ENCODE measurements at places on chromosomes 6 and 20.

GRCh38 chr6:53793318-53794136 is 1.3 kb upstream of the LRRC1 start:
- peak; percentile 31 for DNase-seq

- DNase-seq: no peak
Measured at GRCh38 chr6:142738035-142738396, 207.0 kb downstream of the HIVEP2 start.

DNA sequence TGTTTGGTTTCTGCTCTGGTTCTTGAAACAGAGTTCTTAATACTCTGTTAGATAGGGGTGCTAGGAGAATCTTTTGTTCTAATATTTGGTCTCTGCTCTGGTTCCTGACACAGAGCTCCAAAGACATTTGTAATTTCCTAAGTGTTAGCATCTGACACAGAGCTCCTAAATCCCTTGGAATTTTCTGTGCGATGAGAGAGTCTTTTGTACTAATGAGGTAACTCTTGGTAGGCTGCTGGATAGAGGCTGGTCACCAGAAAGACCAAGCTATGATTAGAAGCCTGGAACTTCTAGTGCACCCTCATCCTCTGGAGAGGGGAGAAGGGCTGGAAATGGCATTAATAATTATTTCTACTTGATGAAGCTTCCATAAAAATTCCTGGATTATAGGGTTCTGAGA is 7.7 kb upstream of the CD109 start:
- DNase-seq: no peak

DNA sequence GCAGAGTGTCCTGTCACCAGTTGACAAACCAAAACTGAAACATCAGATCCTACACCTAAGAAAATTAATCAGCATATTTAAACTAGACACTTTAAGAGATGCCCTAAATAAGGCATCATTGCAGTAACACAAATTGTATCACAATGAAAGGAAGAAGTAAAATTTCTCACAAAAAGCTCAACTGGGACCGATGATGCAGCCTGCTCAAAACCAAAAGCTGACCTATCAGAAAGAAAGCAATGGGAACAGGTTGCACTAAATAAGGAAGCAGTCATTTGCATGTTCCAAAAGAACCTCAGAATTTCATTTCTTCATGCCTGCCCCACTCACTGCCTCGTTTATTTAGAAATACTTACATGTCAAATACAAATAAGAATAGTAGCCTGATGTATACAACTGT is 12.1 kb downstream of the HIVEP2 start:
- no peak for DNase-seq

GRCh38 chr6:139728876-139729427 is 354.5 kb upstream of the CITED2 start:
- no peak for DNase-seq

Measured in central memory CD4-positive, alpha-beta T cell (primary cell).